SK-MEL-5 (cell line): ENCODE measurements at places on chromosomes 2 and 18.
A peak's percentile ranks its signal among the peaks of the same experiment; 100 is the strongest.

GRCh38 chr2:21800356-21800755, 676.6 kb downstream of the TDRD15 start:
- DNase-seq, result no peak

DNA sequence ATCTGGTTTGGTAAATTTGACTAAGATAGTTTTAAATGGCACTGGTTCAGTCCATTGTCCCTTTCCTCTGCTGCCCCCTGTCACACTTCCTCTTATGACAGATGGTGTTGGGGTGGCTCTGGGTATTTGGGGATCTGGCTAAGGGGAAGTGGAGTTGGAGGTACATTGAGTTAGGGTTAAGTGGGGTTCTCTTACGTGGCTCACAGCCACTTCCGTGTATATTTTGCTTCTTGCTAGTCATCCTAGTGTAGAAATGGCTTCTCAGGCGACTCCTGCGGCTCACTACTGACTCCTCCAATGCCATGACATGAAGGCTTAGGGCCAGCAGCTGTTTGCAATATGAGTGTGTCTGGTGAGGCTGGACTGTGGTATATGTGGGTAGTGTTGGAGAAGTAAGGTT, 187.0 kb downstream of the HAUS1 start:
- DNase-seq, result no peak

GRCh38 chr2:23122681-23123215, 262.2 kb upstream of the KLHL29 start:
- no peak for DNase-seq

- DNase-seq, result no peak
Measured at GRCh38 chr2:42164046-42164445, 5.1 kb upstream of the EML4 start.

DNA sequence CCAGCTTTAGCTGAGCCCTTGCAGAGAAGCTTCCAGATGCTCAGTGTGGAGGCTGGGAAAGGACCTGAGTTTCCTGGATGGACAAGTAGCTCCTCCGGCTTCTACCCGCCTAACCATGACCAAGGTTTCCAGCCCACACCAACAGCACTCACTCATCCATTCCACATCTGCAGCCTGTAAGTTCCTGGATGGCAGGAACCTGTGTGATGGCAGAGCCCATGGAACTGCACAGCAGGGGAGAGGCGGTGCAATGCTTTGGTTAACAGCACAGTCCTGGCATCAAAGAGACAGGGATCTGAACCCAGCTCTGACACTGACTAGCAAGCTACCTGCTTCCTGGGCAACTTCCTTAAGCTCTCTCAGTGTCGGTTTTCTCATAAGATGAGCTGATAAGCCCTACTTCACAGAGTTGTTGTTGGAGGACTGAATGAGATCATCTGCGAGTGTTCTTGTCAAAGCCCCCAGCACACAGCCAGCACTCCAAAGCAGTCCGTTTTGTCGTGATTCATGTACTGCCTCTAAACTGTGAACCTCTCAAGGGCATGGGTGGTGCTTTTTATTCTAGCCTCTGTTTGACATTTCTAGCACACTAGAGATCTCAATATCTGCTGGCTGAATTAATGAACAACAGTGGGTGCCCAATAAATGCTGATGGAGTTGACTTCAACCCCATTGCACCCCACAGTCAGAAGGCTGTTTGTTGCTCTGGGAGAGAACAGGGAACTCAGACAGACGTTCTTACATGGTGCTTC, 41.6 kb upstream of the OTOF start:
- DNase-seq, result no peak

GRCh38 chr2:106858810-106859209, 27.2 kb downstream of the ST6GAL2 start:
- no peak for DNase-seq

GRCh38 chr2:119377294-119377992, 10.7 kb downstream of the DBI start:
- no peak for DNase-seq

GRCh38 chr2:220959391-220959802, 612.7 kb downstream of the EPHA4 start:
- no peak for DNase-seq

GRCh38 chr2:42050010-42050702, 2.3 kb downstream of the PKDCC start:
- DNase-seq, result no peak

GRCh38 chr2:27690052-27690451, 26.4 kb downstream of the SLC4A1AP start:
- no peak for DNase-seq

GRCh38 chr2:32355976-32356680, 695 bp upstream of the BIRC6 start:
- no peak for DNase-seq

GRCh38 chr2:173221937-173222594, 132.6 kb upstream of the CDCA7 start:
- no peak for DNase-seq

DNA sequence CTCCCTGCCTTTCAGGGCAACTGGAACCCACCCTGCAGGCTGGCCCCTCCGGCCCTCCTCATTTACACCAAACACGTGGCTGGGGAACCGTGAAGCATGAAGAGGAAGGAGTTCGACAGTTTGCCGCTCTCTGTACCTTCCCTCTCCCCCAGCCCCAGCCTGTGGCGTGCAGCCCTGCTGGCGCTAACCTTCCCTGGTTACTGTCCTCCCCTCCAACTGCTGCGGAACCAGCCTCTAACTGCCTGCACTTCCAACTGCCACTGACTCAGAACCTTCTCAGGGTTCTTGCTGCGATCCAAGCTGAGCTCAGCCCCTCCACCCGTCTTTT, 19.2 kb upstream of the GNAL start:
- no peak for DNase-seq

GRCh38 chr2:72103690-72104089, 44.0 kb downstream of the CYP26B1 start:
- no peak for DNase-seq

DNA sequence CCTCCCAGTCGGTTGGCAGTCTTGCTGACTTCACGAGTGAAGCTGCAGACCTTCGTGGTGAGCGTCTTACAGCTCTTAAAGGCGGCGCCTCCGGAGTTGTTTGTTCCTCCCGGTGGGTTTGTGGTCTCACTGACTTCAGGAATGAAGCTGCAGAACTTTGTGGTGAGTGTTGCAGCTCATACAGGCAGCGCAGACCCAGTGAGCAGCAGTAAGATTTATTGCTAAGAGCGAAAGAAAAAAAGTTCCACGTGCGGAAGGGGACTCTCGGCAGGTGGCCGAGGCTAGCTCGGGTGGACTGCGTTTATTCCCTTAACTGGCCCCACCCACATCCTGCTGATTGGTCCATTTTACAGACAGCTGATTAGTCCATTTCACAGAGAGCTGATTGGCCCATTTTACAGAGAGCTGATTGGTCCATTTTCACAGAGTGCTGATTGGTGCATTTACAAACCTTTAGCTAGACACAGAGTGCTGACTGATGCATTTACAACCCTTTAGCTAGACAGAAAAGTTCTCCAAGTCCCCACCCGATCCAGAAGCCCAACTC, 240.3 kb downstream of the LRATD1 start:
- peak; percentile 53 for DNase-seq

DNA sequence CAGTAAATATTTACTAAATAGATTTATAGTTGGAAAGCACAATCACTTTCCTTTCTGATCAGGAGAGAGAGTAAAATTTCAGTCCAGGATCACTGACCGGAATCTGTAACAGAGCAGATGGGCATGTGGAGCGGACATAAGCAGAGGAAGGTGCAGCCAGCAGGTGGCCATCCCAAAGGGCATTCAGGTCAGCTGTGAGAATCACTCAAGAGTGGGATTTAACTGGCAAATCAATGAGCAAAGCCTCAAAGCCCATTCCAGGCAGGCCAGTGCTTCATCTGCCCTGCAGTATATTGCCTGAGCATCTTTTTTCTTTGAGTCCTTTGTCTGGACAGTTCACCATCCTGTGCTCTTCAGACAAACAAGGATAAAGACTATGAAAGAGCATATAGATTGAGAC, 166.4 kb upstream of the SLC14A2 start:
- DNase-seq, result no peak

- DNase-seq, result peak; percentile 82
Measured at GRCh38 chr2:42828487-42829425, 36.4 kb upstream of the HAAO start.

GRCh38 chr2:149090706-149091105, 52.2 kb downstream of the LYPD6B start:
- no peak for DNase-seq

- DNase-seq, result no peak
Measured at GRCh38 chr2:168514692-168515091, 58.6 kb downstream of the CERS6 start.

DNA sequence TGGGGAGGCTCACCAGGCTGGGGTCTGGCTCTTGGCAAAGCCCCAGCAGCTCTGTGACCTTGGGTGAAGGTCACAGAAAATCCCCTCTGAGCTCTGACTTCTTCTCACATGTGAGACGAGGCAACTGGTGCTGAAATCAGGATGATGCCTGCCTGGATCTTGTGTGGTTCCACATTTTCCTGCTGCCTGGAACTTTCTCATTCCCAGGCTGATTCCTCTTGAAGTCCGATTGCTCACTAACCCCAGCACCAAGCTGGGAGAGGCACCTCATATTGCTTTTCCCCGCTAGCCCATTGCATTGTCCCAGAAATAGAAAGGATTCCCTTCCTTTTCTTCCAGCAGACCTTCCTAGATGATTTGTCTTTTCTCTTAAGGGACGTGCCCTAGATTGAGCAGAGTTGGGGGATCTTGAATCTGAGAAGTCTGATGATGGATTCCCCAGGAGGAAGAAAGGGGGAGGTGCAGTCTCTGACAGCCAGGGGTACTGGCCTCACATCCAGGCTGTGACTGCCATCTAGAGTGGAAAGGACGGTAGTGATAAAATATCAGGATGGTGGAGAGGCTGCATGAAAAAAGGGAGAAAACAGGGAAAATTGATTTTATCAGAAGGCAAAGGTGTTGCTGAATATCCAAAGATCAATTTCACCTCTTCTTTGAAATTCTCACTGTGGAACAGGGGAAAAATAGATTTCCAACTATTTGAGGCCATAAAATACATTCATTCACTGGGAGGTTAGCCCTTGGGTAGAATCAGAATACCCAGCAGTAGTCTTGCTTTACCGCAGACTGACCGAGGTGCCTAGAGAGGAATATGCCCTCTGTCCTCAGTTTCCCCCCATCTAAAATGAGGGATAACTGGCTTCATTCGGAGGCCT, 96.3 kb downstream of the FAM210A start:
- DNase-seq, result peak; percentile 86

- DNase-seq, result no peak
Measured at GRCh38 chr2:2325516-2325915, 5.6 kb downstream of the MYT1L start.
